DND-41 (cell line): ENCODE measurements at places on chromosomes 6 and 20.

- no peaks in the 10 kb centered on the region for H3K36me3 ChIP-seq
- no peak for DNase-seq
- H3K27me3 ChIP-seq, result no peaks in the 10 kb centered on the region
- no peak overlapping the region for H3K4me3 ChIP-seq
These were observed 148.6 kb upstream of the MAN1A1 start for GRCh38 chr6:119497988-119498727.

DNA sequence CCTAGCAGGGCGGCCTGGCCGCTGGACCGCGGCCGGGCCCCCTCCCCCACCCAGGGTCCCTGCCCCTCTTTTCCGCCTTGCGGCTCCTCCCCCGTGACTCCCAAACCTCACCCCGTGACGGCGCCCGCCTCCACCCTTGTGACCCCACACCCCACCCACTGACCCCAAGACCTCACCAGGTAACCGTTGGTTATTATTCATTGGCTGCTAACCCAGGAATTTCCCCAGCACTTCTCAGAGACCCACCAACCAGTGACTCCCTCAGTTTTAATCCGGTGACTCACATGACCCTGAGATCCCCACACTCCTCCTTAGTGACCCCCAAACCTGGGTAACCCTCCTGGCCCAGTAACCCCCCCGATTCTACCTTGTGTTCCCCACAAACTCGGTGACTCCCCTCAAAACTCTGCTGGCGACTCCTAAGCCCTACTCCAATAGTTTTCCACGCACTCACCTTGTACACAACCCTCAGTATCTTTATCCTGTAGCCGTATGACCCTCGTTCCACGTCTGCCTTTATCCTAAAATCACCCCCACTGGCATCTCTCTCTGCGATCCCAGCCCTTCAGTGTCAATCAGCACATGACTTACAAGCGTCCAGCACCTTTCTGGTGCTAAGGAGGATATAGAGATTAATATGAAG, 534 bp downstream of the ZNF76 start:
- H3K4me3 ChIP-seq, result peak overlapping the region; percentile 87
- peak; percentile 72 for DNase-seq
- peaks cover 27% of the 10 kb centered on the region for H3K4me1 ChIP-seq

GRCh38 chr6:132190097-132190814, 211.0 kb downstream of the MOXD1 start:
- no peaks in the 10 kb centered on the region for H3K27me3 ChIP-seq
- no peaks in the 10 kb centered on the region for H3K4me1 ChIP-seq
- H3K27ac ChIP-seq, result no peak overlapping the region
- no peaks in the 10 kb centered on the region for H3K36me3 ChIP-seq
- no peak for DNase-seq

DNA sequence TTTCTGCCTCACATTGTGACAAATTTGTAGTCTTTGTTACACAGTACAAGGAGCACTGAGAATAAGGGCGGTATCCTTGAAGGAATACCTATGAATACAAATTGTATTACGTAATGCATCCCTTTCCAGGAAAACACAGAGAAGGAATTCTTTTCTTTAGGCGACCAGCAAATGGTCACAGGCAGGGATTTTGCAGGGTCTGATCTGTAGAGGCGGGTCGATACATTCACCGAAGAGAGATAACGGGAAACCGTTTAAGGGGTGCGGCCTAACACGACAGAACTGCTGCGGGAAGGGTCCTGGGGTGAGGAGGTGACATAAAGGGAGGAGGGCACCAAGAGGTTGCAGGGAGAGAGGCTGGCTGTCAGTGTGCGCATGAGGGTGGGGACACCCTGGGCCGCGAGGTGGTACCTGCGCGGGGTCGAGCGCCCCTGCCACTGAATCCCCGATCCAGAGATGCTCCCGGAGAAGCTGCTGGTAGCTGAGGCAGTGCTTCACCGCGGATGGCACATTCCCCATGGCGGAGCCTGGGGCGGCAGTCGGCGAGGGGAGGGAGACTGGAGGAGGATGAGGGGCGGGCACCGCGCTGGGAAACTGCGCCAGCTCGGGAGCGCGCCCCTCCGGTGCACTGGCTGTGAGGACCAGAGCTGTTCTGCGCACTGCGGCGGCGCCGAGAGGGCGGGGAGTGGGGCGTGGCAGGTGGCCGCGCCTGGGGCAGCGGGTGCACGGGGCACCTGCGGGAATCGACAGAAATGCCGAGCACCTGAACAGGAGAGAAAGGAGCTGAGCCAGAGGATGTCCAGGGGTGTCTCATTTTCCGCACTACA, at the start of gene HMGCLL1:
Gene HMGCLL1 (minus strand): TSS at position 656 of the 827 bp plus-strand sequence. CDS start 137 bp downstream, at position 519.
- no peak for DNase-seq
- no peak within 1 kb of the TSS for H3K27ac ChIP-seq
- no peaks in the 10 kb centered on the region for H3K36me3 ChIP-seq
- no peaks in the 10 kb centered on the region for H3K4me1 ChIP-seq
- H3K4me3 ChIP-seq, result no peak within 1 kb of the TSS

DNA sequence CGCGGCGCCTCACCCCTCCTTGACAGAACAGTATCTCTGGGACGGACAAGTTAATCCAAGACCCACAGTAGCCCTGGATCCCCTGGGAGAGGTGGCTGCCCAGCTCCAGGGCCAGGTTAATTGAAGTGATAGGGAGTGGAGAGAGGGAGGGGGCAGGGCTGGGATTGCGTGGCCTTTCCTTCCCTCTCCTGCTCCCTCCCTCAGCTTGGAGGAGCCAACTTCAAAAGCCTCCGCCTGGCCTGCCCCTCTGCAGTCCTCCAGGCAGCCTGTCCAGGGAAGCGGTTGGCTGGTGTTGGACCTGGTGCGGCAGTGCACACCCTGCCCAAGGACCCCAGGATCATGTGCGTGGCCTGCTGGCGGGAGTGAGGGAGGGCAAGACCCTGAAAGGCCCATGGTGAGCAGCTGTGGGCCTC, at the start of gene C20orf204:
Gene C20orf204 (plus strand): TSS at position 250 of the 413 bp plus-strand sequence. CDS start 142 bp downstream, at position 392.
- H3K27ac ChIP-seq, result no peak within 1 kb of the TSS
- DNase-seq, result no peak
- H3K4me3 ChIP-seq, result no peak within 1 kb of the TSS
- H3K36me3 ChIP-seq, result peaks cover 37% of the 10 kb centered on the region
- peaks cover 26% of the 10 kb centered on the region for H3K27me3 ChIP-seq

DNA sequence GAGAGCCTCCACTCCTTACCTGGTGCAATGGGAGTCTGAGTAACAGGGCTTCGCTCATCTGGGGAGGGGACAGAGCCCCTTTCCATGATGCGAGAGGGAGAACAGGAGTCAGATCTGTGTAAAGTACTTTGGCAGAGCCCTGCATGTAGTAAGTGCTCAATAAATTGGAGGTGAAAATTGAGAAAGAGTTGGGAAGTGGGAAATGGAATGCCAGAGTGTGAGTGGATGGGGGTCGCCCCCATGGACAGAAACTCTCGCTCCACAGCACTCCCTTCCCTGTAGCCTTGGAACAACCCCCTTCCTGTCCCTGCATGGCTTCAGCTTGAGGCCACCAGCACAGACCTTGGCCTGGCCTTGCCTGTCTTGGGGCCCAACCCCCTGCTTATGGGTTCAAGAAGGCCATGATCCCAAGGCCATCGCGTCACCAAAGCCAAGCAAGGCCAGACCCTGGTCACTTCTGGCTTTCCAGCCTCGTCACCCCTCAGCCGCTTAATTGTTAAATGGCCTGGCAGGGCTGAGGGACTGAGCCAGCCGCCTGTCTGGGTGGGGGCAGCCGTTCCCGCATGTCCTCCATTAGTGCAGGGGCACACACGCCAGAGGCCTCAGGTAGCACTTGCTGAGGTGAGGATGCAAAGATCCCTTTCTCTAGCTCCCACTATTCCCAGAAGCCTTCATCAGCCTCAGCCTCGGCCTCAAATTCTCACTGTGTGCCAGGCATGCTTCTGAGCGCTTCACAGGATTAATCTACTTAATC, 93.7 kb upstream of the PTPN1 start:
- H3K4me1 ChIP-seq, result no peaks in the 10 kb centered on the region
- no peak for DNase-seq
- peaks cover 4% of the 10 kb centered on the region for H3K27me3 ChIP-seq
